ENCODE measurements at places on chromosomes 4 and X.

GRCh38 chrX:38754102-38754790 is 47.0 kb upstream of the MID1IP1 start:
- no peak for DNase-seq

DNA sequence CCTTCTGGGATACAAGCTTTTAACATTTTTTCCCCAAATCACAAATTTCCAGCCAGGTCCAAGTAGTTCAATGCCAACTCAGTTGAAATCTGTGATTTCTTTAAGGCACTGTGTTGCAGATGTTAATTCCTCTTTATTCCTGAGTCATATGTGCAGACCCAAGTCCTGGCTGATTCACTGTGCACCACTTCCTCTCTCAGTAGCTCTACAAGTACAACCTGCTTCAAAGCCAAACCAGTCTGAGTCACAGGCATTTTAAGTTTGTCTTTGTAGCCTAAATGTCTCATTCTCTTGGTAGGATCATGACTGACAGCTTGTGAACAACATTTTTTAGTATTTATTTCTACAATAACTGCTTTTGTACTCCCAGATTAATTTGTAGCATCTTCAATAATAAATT is 165.6 kb upstream of the S100G start:
- DNase-seq = no peak

GRCh38 chrX:153829549-153829798 is 870 bp downstream of the PDZD4 start:
- no peak for DNase-seq

GRCh38 chrX:39214387-39215126 is 413.3 kb downstream of the MID1IP1 start:
- no peak for DNase-seq

- DNase-seq = no peak
Observed at GRCh38 chr4:154414796-154415195, 76.8 kb downstream of the DCHS2 start.

Data from stimulated activated CD4-positive, alpha-beta T cell treated with anti-CD3 and anti-CD28 coated beads, Interleukin-15, amount 100 ng/mL, for 1 hour (primary cell).